Colonic mucosa (tissue), 4 donors: ENCODE measurements at places on chromosomes 6 and 20. TPM values are rescaled to one million over a fixed set of nuclear protein-coding genes. Genes with fewer than 3 reads are reported as not detected.
A peak's percentile ranks its signal among the peaks of the same experiment; 100 is the strongest.

DNA sequence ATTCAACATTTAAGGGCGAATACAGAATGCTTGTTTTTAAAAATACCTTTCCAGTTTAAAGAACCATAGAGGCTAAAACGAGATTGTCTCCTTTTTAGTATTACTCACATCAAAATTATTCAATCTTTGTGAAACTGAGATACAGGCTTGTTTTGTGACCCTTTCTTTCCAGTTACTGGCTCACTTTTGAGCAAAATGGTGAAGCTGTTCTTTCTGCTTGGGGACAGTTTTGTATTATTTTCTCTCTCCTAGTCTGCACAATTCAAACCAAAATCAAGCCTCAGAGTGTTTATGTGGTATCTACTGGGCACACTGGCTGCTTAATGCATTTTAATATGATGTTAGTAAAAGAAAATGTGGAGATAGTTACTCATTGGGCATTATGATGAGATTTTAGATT lies 36.5 kb downstream of the HIVEP1 start:
- DNase-seq: no peak
- H3K4me3 ChIP-seq: no peak overlapping the region
- H3K27ac ChIP-seq: no peak overlapping the region
- no peaks in the 10 kb centered on the region for H3K4me1 ChIP-seq

GRCh38 chr6:134446218-134446848 lies 128.4 kb upstream of the SGK1 start:
- H3K4me3 ChIP-seq: no peak overlapping the region
- H3K27me3 ChIP-seq: no peaks in the 10 kb centered on the region
- H3K27ac ChIP-seq: no peak overlapping the region

The L3MBTL3 gene
- 13.1 TPM for total RNA-seq

GRCh38 chr6:44381739-44382138 lies 5.8 kb upstream of the CDC5L start:
- H3K36me3 ChIP-seq: no peaks in the 10 kb centered on the region
- no peak for DNase-seq
- no peaks in the 10 kb centered on the region for H3K27me3 ChIP-seq
- H3K4me1 ChIP-seq: no peaks in the 10 kb centered on the region

- H3K4me1 ChIP-seq: no peaks in the 10 kb centered on the region
- no peaks in the 10 kb centered on the region for H3K27me3 ChIP-seq
- no peak overlapping the region for H3K4me3 ChIP-seq
- H3K36me3 ChIP-seq: no peaks in the 10 kb centered on the region
Measured at GRCh38 chr6:143950875-143951274, 57.2 kb downstream of the PLAGL1 start.

The DAAM2 gene
- 3.6 TPM for total RNA-seq

The C20orf204 gene
- 3.3 TPM for total RNA-seq

GRCh38 chr6:108368431-108369030 lies 73.7 kb downstream of the AFG1L start:
- H3K4me1 ChIP-seq: no peaks in the 10 kb centered on the region
- H3K36me3 ChIP-seq: no peaks in the 10 kb centered on the region
- H3K27ac ChIP-seq: no peak overlapping the region
- no peak for DNase-seq
- H3K4me3 ChIP-seq: no peak overlapping the region

GRCh38 chr6:129607581-129608186 lies 102.3 kb downstream of the ARHGAP18 start:
- H3K27ac ChIP-seq: no peak overlapping the region
- H3K27me3 ChIP-seq: no peaks in the 10 kb centered on the region
- H3K4me1 ChIP-seq: no peaks in the 10 kb centered on the region
- no peaks in the 10 kb centered on the region for H3K36me3 ChIP-seq
- no peak overlapping the region for H3K4me3 ChIP-seq

DNA sequence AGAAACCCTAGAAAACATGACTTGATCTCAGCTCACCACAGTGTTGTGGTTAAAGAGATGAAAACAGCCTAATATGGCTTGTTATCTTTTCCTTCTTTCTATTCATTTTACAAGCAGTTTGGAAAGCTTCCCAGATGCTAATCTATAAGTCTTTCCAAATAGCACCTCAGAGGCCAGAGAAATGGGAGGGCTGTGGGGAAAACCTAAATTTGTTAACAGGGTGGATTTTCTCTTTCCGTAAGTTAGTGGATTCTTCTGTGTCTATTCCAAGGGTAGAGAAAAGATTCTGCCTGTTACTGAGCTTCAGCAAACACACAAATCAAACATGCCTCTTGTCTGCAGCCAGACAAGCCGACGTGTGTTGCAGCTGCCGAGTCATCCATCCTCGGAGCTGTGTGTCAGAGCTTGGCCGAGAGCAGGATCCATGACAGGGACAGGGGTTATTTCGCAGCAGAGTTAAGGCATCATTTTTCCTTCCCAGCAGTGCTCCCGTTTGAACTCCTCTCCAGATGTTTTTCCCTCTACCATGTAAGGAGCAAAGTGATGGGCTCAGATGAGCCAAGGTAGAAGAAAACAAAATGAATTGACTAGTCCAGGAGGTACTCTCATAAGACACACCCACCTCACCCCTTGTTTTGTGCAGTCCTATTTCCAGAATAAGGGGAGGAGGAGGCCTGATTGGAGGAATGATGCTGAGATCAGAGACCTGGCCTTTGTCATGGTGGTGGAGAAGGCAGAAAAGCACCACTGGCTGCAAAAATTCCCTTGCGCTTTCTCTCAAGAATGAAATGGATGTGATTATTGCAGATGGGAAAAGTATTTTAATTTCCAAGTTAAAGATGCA lies 560.0 kb downstream of the C6orf118 start:
- no peaks in the 10 kb centered on the region for H3K36me3 ChIP-seq
- no peaks in the 10 kb centered on the region for H3K4me1 ChIP-seq
- no peaks in the 10 kb centered on the region for H3K27me3 ChIP-seq
- H3K27ac ChIP-seq: no peak overlapping the region

The C6orf141 gene
- total RNA-seq: 10.4 TPM

The OR12D3 gene
- not detected for total RNA-seq

The NEU1 gene
- 47.4 TPM for total RNA-seq

GRCh38 chr20:8213831-8214587 lies 81.9 kb downstream of the PLCB1 start:
- no peak overlapping the region for H3K27ac ChIP-seq
- DNase-seq: no peak
- no peaks in the 10 kb centered on the region for H3K4me1 ChIP-seq
- no peak overlapping the region for H3K4me3 ChIP-seq
- no peaks in the 10 kb centered on the region for H3K36me3 ChIP-seq
- H3K27me3 ChIP-seq: no peaks in the 10 kb centered on the region

- DNase-seq: peak; percentile 72
- H3K27ac ChIP-seq: no peak overlapping the region
- peak overlapping the region; percentile 54 for H3K4me3 ChIP-seq
Measured at GRCh38 chr6:27757307-27757706, 154.9 kb downstream of the OR2B2 start.

The OR2B6 gene
- not detected for total RNA-seq

GRCh38 chr20:63093966-63094766 lies 87.4 kb upstream of the BHLHE23 start:
- H3K4me1 ChIP-seq: no peaks in the 10 kb centered on the region
- H3K36me3 ChIP-seq: no peaks in the 10 kb centered on the region
- DNase-seq: no peak

The TBC1D22B gene
- 15.2 TPM for total RNA-seq

The SCUBE3 gene
- total RNA-seq: 0.74 TPM
